ENCODE measurements at places on chromosomes 5 and 9. TPM values are rescaled to one million over a fixed set of nuclear protein-coding genes. Genes with fewer than 3 reads are reported as not detected.

The SLC6A3 gene
- not detected for total RNA-seq

GRCh38 chr5:36438765-36439561 is 137.3 kb upstream of the RANBP3L start:
- DNase-seq = no peak

The CDC26 gene
- total RNA-seq = 39.1 TPM

DNA sequence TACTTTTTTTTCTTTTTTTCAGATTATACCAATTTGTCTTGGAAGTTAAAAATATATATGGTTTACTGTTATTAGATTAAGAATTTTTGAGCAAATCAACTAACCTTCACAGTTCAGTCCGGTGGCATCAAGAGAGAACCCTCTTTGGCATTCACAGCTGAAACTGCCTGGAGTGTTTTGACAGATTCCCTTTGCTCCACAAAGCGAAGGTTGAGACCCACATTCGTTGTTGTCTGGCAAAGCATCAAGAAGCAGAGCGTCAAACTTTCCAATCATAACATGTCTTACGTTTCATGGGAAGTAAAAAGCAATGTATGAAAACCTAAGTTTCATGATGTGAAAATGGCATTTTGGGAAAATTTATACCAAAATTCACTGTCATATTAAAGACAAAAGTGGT is 190.2 kb downstream of the SLC12A2 start:
- DNase-seq = no peak

The SIT1 gene
- not detected for total RNA-seq

- DNase-seq = no peak
These were observed 1092.0 kb downstream of the MAT2B start for GRCh38 chr5:164597293-164597900.

DNA sequence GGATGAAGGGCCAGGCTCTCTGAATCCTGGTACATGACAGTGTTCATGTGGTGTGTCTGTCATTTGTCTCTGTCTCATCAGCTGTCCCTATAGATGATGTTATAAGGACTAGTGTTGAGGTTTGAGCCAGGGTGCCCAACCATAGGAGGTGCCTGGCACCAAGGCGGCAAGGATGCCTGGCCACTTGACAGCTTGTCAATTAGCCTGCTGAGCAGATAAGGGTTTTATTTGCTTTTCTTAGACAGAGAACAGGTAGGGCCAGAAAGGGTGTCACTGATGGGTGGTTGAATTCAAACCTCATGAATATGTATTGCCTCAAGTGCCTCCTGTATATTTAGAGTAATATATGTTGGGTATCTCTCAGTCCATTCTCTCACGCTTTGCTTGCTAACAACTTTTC is 30.1 kb upstream of the AUH start:
- no peak for DNase-seq

- DNase-seq = no peak
These were observed 527.7 kb upstream of the WWC1 start for GRCh38 chr5:167763772-167764171.

GRCh38 chr9:126883636-126884035 is 23.2 kb downstream of the ZBTB34 start:
- DNase-seq = no peak

The SLC6A19 gene
- not detected for total RNA-seq

DNA sequence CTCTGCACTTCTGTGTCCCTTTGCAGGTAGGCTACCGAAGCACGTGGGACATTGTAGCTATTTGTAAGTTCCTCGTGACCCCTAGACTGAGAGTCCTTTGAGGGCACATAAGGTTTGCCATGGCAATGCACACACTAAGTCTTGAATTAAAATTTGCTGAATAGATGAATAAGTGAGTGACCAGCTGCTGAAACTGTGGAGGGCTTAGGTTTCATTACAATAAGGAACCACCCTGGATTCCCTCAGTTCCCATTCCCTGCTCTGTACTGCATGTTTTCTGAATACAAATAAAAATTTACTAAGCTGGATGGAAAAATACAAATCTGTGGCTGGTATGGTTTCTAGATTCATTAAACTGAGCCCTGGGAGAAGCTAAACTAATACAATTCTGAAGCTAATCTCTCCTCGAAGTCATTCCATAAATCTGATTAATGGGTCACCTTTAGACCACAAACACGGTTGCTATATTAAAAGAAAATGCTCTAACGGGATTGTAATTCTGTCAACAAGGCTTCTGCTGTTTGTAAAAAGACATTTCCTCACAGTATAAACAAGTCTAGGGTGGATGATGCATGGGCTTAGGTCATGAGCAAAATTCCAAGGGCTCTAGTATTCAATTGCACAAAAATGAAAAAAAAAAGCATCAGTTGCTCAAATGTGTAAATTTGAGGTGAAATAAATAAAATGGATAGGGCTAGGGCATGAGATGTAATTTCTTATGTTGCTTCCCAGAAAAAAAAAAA is 172.3 kb downstream of the ATP10B start:
- DNase-seq = no peak

The PCSK5 gene
- total RNA-seq = 32.7 TPM

- no peak for DNase-seq
These were observed 3.7 kb downstream of the OTULIN start for GRCh38 chr5:14668181-14668591.

GRCh38 chr5:66558560-66558959 is 37.6 kb upstream of the MAST4 start:
- DNase-seq = no peak

DNA sequence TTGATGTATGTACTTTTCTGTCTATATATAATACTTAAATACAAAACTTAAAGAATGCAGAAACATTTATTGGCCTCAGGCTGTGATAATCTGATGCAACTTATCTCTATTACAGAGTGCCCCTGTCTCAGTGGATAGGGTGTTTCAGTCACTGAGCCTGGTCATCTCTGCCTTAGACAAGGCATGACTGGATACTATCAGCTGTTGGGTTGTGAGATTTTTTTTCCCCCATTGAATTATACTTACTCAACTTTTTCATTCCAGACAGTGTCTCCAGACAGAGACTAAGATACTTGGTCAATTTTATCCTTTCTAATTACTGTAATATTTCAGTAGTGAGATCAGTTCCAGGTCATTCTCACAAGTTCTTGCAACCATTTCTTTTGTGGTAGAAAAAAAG is 26.7 kb downstream of the XRCC4 start:
- DNase-seq = no peak

- no peak for DNase-seq
These were observed 33.4 kb upstream of the FCHO2 start for GRCh38 chr5:72922422-72922821.

DNA sequence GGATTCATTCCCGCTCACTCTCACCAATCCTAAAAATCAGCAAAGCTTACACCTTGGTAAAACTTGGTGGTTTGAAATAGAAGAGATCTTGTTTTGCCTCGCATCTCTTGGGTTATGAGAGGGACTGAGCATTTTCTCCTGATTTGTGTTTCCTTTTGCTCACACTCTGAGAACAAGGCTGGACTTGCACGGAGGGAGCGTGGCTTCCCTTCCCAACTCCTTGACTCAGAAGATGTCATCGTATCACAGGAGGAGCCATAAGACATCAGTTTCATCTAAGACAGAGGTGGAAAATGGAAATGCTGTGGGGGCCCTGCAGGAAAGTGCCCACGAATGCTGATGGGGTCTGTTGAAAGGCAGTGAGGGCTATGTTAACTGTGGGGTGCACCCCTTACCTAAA is 37.4 kb downstream of the CTSL start:
- no peak for DNase-seq

The HSD17B4 gene
- 108 TPM for total RNA-seq

GRCh38 chr9:128637656-128638055 is 19.0 kb downstream of the DYNC2I2 start:
- no peak for DNase-seq

DNA sequence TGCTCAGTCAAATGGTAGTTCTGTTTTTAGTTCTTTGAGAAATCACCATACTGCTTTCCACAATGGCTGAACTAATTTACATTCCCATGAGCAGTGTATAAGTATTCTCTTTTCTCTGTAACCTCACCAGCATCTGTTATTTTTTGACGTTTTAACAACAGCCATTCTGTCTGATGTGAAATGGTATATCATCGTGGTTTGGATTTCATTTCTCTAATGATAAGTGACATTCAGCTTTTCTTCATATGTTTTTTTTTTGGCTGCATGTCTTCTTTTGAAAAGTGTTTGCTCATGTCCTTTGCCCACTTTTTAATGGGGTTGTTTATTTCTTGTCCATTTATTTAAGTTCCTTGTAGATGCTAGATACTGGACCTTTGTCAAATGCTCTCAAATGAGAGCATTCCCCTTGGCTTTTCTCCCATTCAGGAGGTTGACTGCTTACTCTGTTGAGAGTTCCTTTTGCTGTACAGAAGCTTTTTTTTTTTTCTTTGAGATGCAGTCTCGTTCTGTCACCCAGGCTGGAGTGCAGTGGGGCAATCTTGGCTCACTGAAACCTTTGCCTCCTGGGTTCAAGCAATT is 58.7 kb upstream of the RGMB start:
- no peak for DNase-seq

GRCh38 chr9:32331240-32331639 is 53.2 kb upstream of the ACO1 start:
- DNase-seq = no peak

DNA sequence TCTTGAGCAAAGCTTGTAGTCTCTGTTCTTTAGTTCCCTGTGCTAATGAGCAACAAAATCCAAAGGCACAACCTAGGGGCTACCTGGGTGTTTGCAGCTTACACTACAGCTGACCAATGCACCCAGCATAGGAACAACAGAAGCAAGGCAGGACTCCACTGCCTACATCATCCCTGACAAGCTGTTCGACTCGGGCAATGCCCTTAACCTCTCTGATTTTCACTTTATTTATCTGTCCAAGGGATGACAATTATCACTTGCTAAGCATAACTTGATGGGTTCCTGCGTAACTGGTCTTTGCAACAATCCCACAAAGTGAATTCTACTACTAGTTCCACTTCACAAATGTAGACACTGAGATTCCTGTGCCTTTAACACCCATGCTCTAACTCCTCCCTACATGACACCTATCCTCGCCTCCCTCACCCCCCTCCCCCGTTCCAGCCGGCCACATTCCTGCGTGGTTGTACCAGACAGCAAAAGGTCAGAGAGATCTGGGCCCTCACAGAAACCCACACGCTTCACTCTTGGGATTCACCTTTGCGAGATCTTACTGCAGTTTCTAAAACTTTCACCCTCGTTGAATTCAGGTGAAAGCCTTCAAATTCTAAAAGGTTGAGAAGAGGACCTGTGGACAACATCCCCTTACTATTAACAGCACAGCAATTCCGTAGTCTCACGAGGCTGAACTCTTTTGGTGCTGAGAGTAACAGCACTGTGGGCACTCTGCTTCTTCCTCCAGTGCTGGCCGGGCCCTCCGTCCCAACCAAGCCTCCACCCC is 995 bp downstream of the IPPK start:
- no peak for DNase-seq

DNA sequence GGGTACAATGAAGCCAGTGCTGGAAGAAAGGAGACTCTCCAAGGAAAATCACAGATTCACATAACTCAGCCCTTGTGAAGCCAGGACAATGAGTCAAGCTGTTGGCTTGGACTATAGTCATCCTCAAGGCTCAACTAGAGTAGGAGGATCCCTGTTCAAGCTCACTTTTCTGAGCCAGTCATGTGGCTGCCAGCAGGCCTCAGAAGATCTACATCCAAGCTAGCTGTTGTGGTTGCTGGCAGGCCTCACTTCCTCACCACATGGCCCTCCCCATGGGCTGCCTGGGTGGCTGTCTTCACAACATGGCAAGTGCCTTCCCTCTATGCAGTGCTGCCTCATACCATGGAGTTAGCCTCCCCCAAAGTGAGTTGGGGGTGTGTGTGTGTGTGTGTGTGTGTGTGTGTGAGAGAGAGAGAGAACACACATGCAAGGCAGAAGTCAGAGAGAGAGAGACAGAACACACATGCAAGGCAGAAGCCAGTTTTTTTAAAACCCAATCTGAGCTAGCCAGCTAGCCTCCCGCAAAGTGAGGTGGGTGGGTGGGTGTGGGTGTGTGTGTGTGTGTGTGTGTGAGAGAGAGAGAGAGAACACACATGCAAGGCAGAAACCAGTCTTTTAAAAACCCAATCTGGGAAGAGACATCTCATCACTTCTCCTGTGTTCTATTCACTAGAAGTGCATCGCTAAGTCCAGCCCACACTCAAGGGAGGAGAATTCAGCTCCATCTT is 17.1 kb downstream of the SCAI start:
- peak; percentile 79 for DNase-seq

GRCh38 chr5:36481454-36482120 is 124.8 kb upstream of the SLC1A3 start:
- no peak for DNase-seq

GRCh38 chr5:133611357-133612248 is 738 bp downstream of the FSTL4 start:
- no peak for DNase-seq

GRCh38 chr5:109654455-109654854 is 35.3 kb upstream of the MAN2A1 start:
- no peak for DNase-seq

DNA sequence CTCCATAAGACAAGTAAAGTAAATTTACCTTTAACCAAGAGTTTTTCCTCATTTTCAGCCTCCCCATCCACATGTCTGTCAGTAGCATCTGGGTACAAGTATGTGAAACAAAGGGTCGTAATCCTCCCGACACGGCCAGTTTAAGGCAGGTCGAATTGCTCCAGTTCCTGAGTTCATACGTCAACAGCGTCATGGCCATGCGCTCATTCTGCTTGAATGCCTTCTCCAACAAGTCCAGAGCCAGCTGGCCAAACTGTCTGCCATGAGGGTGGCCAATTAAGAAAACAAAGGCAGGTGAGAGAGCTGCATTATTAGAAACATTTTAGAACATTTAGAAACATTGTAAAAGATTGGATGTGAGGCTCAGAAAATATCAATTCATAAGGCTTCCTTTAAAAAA is 87.5 kb downstream of the TRPM6 start:
- no peak for DNase-seq

GRCh38 chr5:151847871-151848270 is 76.1 kb downstream of the G3BP1 start:
- DNase-seq = no peak

DNA sequence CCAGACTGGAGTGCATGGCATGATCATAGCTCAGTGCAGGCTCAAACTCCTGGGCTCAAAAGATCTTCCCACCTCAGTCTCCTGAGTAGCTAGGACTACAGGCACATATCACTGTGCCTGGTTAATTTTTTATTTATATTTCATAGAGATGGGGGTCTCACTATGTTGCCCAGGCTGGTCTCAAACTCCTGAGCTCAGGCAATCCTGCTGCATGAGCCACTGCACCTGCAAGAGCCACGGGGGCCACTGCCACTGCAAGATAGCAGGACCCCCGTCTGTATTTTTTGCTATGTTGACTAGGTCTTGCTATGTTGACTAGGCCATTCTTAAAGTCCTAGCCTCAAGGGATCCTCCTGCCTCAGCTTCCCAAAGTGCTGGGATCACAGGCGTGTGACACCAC is 6.5 kb downstream of the CYSTM1 start:
- DNase-seq = no peak

The ADAMTS19 gene
- total RNA-seq = 0.42 TPM

The IFNK gene
- total RNA-seq = not detected
